ENCODE measurements at places on chromosomes 16 and 17. TPM values are rescaled to one million over a fixed set of nuclear protein-coding genes. Genes with fewer than 3 reads are reported as not detected.

Gene UNC45B
- total RNA-seq, result under 0.01 TPM

Gene TMEM106A
- total RNA-seq, result 4.0 TPM

Gene CMTM2
- not detected for total RNA-seq

Gene CORO1A
- total RNA-seq, result 3.1 TPM

Gene C1QBP
- total RNA-seq, result 235 TPM

Gene PMFBP1
- total RNA-seq, result not detected

Gene OR3A2
- not detected for total RNA-seq

Gene ELMO3
- 1.3 TPM for total RNA-seq

Gene KRTAP4-3
- total RNA-seq, result not detected

Gene KRT40
- total RNA-seq, result not detected

Gene TBX2
- total RNA-seq, result 0.13 TPM

Gene ACSM2B
- total RNA-seq, result not detected

Gene PRR35
- total RNA-seq, result not detected

Gene AATK
- 7.8 TPM for total RNA-seq

Gene MYH1
- not detected for total RNA-seq

Measured in bladder microvascular endothelial cell (primary cell).